ENCODE measurements at places on chromosomes 16 and 17. TPM values are rescaled to one million over a fixed set of nuclear protein-coding genes. Genes with fewer than 3 reads are reported as not detected.
A peak's percentile ranks its signal among the peaks of the same experiment; 100 is the strongest.

TMEM100 gene
- not detected for total RNA-seq

NPB gene
- 0.18 TPM for total RNA-seq

DNA sequence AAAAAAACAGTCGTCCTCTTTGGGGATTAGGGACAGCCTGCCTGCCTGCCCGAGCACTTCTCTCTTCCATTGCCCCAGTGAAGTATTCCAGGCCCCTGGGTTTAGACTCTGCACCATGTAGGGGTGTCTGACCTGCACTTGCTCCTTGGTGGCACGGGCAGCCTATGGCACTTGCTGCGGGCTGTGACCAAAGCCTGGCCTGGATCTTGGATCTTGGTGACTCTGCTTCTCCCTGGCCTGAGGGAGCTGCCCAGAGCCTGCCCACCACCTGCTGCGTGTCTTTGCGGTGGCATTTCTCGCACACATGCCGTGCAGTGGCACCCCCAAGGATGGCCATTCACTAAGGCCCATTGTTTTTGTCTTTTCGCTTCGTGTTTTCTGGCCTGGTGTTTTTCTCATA, 6.1 kb upstream of the STH start:
- no peak for DNase-seq

GRCh38 chr17:77126519-77126918, 14.2 kb upstream of the SEC14L1 start:
- DNase-seq = no peak

GRCh38 chr16:19722981-19723380, 4.9 kb downstream of the IQCK start:
- no peak for DNase-seq

DNA sequence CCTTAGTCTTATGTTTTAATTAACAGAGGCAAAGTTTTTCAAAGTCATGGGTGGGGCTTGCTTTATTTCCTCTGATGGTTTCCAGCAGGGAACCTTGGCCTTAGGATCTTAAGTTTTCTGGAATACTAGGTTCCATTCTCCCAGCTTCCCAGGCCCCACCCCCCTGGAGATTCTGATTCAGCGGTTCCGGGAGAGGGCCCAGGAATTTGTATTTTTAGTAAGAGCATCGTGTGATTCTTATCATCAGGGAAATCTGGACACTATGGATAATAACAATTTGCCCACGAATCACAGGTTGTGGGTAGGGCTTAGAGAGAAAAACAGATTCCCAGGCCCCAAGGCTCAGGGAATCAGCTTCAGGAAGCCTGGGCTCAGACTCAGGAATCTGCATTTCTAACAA, 263.6 kb downstream of the NTN1 start:
- DNase-seq = no peak

CA7 gene
- not detected for total RNA-seq

GRCh38 chr16:11799509-11800381, 2.7 kb upstream of the ZC3H7A start:
- DNase-seq = no peak

CNTROB gene
- total RNA-seq = 66.7 TPM

DNA sequence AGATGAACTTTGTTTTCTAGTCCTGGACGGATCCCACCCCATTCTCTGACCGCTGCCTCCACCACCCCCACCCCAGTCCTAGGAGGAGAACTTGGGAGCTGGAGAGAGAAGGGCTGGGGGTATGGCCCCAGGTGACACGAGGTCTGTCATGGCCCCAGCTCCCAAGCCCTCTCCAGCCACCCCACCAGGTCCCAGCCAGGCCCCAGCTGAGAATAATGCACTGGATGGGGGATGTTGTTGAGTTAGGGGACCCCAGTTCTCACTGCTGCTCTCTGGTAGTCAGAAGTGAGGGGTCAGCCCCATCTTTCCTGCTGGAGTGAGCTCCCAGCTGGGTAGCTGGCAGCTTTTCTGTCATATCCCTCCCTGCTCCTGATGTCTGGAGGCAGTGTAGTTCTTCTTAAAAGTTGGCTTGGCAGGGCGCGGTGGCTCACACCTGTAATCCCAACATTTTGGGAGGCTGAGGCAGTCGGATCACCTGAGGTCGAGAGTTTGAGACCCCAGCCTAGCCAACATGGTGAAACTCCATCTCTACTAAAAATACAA, 4.6 kb upstream of the COL1A1 start:
- DNase-seq = no peak

DNA sequence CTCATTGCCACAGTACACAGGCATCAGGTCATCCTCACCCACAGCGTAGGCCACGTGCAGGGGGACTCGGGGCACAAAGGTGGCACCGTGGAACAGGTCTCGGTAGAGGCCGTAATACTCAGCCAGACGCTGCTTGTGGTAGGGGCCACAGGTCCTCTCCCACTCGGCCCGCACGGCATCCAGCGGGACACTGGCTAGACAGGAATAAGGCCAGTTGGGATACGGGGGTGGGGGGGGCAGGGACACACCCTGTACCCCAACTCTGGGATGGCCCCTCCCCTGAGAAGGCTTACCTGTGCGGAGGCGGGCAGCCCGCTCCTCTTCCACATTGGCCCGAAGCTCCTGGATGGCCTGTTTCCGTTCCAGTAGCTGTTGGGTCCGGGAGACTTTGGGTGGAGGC, 3.0 kb downstream of the MRPL38 start:
- no peak for DNase-seq

GRCh38 chr16:10067406-10067805, 114.8 kb downstream of the GRIN2A start:
- no peak for DNase-seq

DNA sequence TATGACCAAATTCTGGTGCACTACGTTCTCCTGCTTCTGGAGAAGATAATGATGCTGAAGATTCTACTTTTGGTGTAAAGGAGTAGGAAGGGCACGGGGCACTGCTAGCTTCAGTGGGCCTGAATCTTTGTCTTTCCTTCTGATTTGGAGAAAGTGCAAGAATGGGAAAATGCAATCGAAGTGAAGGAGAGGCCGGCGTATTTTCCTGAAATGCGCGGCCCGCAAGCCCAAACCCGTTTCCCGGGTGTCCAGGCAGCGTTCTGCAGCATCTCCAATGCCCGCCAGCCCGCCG, 372 bp upstream of the NDE1 start:
- DNase-seq = no peak

GRCh38 chr16:56841659-56842058, 23.3 kb upstream of the SLC12A3 start:
- DNase-seq = no peak

DNA sequence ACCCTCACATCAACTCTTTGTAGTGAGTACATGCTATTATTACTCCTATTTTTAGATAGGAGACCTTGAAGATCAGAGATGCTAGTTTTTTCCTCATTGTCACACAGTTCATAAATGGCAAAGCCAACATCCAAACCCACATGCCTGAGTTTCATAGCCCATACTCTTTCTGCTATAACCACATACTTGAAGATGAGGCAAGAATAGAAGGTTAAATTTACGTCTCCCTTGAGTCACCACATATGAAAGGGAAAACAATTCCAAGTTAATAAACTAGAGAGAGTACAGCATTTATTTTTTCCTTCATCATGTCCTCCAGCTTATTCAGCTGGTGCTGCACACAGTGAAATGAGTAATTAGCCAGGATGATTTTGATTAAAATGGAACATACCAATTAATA, 23.7 kb downstream of the NUDT7 start:
- no peak for DNase-seq

- no peak for DNase-seq
These were observed 28.0 kb downstream of the PPL start for GRCh38 chr16:4908854-4909401.

- DNase-seq = no peak
These were observed 23.7 kb upstream of the CDH1 start for GRCh38 chr16:68713361-68713760.

DNA sequence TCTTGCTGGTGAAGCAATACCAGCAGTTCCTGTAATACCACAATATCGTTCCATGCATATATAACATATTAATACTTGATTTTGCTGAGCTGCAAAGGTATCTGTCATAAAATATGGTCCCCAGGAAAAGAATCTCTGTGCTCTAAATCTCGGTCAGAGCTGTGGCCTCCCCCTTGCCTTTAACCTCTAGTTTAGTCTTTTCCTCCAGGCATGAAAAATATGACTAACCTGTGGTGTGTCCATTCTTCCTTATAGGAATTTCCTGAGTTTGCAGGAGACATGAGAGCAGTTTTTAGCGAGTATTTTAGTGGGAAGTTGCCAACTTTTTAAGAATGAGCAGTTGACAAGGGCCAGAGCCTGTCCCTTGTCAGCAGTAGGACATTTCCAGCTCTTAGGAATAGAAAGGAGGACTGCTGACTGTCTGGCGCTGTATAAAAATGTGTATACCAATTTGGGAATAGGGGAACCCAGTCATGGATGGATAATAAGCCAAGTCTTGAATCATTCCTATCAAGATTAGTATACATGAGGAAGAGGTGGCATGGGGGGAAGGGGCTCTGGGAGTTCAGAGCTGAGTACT, 8.7 kb downstream of the ATXN1L start:
- DNase-seq = no peak

DNA sequence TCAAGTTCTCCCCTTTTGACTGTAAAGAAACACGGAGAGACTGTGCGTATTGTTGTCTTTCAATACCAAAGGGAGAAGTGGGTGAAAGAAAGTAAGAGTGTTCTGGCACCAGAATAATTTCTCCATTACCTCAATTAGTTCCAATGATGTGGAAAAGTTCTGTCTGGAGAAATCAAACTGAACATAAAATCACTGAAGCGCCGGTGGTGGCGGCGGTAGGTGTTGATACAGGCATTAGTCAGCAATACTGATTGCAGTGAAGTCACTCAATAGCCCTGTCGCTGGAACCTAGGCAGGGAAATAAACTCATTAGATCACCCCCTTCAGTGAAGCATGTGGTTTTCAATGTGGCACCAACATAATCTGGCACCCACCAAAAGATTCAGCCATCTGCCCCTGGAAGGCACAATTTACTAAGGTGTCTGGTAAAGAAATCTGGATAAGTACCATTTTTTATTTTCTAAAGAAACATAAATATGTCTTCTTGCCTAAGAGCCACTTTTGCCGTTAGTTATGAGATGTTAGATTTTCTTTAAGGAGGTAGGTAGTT, 274.2 kb upstream of the SOX9 start:
- no peak for DNase-seq

C17orf107 gene
- 0.97 TPM for total RNA-seq

EMP2 gene
- not detected for total RNA-seq

GSG1L gene
- 0.39 TPM for total RNA-seq

C16orf96 gene
- 0.13 TPM for total RNA-seq

GRCh38 chr16:75579281-75579834, 13.2 kb downstream of the GABARAPL2 start:
- DNase-seq = no peak

TERF2IP gene
- 61.4 TPM for total RNA-seq

GRCh38 chr17:1972487-1973160, 52.5 kb downstream of the RTN4RL1 start:
- DNase-seq = no peak

DNA sequence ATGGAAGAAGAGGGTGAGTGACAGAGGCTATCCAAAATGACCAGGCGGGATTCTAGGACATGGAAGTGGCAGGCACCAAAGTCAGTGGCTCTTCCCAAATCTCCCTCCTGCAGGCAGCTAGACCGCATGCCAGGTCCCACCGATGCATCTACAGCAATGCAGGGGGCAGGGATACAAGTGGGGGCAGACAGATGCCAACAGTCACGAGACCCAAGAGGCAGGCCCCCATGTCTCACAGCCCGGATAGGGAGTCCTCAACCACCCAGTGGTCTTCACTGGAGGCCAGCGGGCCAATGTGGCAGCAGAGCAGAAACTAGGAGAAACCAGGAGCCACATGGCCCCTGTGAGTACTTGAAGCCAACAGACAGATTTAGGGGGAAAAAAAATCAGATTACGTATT, 20.0 kb downstream of the NPLOC4 start:
- DNase-seq = no peak

DNA sequence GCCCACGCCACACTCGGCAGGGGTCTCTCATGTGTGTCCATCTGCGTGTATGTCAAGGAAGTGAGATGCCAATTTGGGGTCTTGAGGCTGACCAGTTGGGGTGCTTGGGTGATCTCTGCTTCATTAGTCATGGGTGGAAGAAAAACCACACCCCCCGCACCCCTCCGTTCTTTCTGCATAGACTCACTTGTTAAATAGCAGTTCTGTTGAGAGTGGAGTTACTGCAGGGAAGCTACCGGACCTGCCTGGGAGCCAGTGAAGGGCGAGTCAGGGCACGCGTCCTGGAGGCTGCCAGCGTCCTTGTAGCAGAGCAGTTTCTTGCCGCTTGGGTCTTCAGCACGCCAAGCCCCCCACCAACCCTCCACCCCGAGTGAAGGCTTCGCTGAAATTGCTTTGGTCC, 8.5 kb downstream of the SNN start:
- DNase-seq = no peak

NR1D1 gene
- total RNA-seq = 4.1 TPM

- peak; percentile 30 for DNase-seq
These were observed 2.5 kb downstream of the ADAD2 start for GRCh38 chr16:84193480-84193879.

NPIPA8 gene
- total RNA-seq = 0.23 TPM

HIC1 gene
- 70.8 TPM for total RNA-seq

DNA sequence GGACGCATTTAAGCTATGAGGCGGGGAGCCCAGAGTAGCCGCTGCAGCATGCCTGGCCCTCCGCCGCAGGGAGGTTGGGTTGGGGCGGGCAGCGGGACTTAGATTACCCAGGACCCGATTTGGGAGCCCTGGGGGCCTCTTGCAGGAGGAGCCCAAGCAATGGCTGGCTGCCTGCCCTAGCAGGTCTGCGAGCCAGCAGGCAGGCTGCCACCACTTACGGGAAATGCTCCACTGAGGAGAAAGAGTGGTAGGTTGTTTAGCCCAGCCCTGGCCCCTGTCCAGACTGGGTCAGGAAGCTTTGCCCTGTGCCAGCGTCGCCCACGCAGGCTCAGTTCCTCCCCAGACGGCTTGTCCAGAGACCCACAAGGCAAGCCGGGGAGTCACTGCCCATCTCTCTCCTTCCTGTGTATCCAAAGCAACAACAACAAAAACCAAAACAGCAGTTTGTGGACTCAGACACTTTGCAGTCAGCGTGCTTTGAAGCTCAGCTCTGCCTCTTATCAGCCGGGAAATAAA, 10.3 kb upstream of the TVP23A start:
- DNase-seq = no peak

- no peak for DNase-seq
These were observed 9.8 kb downstream of the OTOP3 start for GRCh38 chr17:74945543-74945942.
